ENCODE measurements at places on chromosomes 6 and 20.

- DNase-seq, result no peak
Measured at GRCh38 chr6:86934365-86934764, 3.0 kb upstream of the HTR1E start.

DNA sequence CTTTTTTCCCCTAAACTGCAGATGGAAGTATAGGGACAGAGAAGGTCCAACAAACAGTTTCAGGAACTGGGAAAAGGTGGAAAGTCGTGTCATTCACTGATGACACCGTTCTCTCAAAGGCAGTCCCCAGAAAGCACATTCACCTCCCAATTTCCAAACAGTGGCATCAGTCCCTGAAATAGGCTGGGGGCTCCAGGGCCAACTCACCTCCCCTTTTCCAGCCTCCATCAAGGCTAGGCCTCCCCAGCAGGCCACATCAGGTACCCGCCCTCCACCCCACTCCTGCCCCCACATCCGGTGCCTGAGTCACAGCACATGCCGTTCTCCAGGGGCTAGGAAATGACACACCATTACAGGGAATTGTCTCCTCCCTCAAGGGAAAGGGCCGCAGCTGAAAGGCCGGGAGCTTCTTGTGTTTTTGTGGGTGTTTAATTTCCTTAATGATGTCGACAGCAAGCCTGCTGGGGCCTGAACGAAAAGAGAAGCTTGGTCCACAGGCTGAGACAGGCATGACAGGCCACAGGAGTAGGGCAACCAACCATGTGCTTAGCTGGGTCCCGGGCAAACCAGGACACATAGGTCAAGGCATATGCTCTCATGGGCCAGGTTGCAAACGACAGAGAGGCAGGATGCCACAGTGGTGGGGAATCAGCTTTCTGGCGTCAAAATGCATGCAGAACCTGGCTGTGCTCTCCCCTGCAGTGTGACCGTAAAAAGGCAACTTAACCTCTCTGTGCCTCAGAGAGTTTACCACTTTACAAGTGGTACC is 39.2 kb downstream of the ZMYND8 start:
- DNase-seq, result peak; percentile 13

DNA sequence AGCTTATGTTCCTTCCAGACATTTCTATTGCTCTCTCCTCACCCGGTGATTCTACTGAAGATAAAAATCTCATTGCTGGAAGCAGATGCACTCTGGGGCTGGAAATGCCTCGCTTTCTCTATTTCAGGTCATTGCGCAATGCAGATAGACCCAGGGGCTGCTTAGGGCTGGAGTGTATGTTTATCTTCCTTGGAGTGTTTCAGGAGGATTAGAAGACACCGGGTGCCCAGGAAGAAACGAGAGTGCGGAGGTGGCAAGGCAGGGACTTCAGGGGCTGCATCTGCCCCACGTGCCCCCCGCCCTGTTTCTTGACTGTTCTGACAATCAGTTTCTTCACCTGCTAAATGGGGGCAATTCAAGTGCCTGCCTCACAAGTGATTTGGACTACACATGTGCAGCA is 45.6 kb upstream of the IYD start:
- DNase-seq, result no peak

DNA sequence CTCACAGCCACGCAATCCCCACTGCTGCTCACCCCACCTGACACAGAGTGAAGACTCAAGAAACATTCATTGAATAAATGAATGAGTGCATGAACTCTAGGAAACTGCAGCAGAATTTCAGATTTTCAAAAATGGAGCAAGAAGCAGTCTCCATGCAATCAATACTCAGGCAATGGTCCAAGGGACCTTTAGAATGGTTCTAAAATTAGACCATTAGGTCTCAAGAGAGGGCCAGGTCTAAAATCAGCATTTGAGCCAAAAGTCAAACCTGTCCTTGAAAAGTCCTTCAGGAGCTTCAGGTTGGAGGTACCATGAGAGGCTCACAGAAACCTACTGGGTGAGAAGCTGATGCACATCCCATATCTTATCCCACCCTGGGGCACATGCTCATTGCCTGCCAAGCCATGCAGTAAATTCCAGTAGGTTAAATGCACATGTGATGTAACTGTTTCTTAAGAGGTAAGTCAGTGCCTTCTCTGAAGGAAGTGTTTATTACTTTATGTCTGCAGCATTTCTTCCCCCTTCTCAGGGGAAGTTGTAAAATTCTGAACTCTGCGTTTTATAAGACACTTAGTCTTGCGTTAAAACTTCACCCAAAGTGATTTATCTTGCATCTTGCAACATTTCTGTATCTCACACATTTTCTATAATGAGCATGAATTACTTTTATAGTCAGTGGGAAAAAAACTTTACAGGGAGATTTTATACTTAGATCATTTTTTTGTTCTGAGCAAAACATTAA is 126.6 kb downstream of the ADAT2 start:
- DNase-seq, result no peak

GRCh38 chr6:162833776-162834175 is 106.0 kb downstream of the PACRG start:
- DNase-seq, result no peak

All from nephron progenitor cell (in vitro differentiated cells).